Spleen (tissue), 13 donors: ENCODE measurements at places on chromosomes 6 and 20.

- DNase-seq: no peak
These were observed 53.5 kb downstream of the RIPOR2 start for GRCh38 chr6:24882295-24882694.

GRCh38 chr6:144644776-144645175 lies 359.6 kb downstream of the UTRN start:
- DNase-seq: no peak

DNA sequence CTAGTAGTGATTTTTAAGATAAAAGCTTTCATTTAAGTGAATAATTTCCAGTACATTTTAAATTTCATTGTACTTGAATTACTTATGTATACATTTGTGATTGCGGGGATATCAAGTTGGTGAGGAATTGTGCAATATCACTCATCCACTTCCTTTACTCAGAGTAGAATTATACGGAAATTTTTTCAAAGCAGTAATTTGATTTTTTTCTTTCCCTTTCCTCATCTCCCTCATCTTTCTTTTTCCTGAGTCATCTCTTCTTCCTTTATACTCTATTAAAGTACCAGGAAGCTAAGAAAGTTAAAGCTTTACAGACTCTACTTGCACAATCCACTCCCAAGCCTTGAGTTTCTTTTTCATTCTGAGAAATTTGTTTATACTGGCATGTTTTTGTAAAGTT lies 60.9 kb upstream of the DEFB112 start:
- DNase-seq: no peak

DNA sequence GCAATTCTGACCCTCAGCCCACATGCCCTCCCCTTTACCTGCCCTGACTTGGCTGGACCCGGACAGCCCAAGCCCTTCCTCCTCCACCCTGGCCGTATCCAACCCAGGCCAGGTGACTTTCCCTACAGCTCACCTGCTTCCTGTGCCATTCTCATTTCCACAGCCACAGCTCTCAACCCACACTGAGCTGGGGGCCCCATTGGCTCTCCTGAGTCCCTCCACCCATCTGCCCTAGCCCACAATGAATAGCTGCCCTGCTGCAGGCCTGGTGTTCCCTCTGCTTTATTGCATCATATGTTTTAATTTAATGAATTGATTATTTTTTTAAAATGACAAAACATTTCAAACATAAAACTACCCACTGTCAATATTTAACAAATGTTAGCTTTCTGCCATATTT lies 118.5 kb upstream of the BACH2 start:
- DNase-seq: no peak

GRCh38 chr20:25125636-25126035 lies 43.7 kb upstream of the VSX1 start:
- no peak for DNase-seq
